Left lung (tissue), 14 donors: ENCODE measurements at places on chromosomes 16 and 17. TPM values are rescaled to one million over a fixed set of nuclear protein-coding genes. Genes with fewer than 3 reads are reported as not detected.

The KRT16 gene
- total RNA-seq = 0.65 TPM

DNA sequence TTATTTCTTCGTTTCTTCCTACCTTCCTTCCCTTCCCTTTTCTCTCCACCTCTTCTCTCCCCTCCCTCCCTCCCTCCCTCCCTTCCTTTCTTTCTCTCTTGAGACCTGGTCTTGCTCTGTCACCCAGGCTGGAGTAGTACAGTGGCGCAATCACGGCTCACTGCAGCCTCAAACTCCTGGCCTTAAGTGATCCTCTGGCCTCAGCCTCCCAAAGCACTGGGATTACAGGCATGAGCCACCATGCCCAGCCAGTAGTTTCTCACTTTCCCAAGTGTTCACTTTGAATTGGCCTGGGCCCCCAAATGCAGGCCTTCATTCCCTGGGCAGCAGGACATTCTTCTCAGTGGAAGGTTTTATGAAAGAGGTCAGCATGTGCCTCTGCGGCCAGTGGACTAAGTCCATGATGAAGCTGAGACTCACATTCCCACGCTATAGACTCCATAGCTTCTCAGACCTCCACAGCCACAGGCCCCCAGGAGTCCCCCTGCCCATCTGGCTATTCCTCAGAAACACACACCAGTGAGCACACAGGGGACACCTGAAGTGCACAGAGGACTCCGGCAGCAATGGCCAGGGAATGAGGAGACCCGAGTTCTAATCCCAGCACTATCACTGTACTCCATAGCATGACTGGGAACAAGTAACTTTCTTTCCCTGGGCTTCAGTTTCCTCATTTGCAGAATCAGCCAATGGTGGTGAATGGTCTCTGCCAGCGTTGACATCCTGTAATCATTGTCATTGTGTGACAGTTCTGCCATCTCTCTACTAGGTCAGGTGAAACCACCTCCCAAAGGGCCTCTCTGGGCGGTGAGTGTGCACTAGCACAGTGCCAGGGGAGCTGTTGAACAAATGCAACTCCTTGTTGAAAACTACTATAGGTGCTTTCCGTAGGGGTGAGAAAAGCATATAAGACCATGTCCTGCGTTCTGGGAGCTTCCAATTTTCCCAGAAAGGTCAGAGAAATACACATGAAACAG is 69.2 kb upstream of the TBX2 start:
- no peak for DNase-seq

- no peak for DNase-seq
These were observed 11.7 kb upstream of the TCF25 start for GRCh38 chr16:89861648-89862047.

The SOX9 gene
- total RNA-seq = 9.6 TPM

The RASL10B gene
- total RNA-seq = 0.82 TPM

The TBC1D3 gene
- not detected for total RNA-seq

DNA sequence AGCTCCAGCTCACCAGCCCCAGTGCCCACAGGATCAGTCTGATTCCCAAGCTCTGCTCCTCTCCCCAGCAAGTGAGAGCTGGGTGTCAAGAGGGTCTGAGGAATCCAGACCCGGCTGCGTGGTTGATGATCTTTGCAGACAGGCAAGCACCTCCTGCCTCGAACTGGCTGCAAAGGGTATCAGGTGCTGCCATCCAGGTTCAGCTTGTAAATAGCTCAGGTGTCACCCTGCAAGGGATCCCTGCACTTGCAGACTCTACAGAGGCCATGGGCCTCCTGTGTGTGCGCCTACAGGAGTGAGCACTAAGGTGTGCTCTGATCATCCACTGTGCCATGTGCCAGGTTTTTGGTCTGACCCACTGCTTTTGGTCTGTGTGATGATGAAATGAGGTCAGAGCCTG is 16.2 kb downstream of the DEXI start:
- DNase-seq = no peak

DNA sequence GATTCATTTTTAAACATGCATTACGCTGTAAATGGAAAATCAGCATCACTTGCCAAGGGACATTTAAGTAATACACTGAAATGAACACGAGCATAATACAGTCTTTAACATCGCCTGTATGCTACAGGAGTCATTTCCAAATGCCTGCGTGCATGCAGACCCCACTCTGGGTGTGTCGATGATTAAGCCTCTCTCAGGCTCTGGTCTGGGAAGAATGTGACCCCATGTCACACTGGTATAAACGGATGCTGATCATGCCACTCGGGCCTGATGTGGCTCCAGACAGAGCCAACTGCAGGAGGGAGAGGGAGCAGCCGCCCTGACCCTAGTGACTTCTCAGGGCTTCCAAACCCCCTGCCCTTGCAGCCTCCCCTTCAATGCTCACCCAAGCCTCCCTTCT is 10.8 kb downstream of the EMP2 start:
- no peak for DNase-seq

GRCh38 chr16:6341981-6342380 is 990.7 kb upstream of the RBFOX1 start:
- no peak for DNase-seq

- no peak for DNase-seq
These were observed 5.8 kb downstream of the MTHFSD start for GRCh38 chr16:86549076-86549892.

The KRT12 gene
- not detected for total RNA-seq

The CES5A gene
- total RNA-seq = not detected
